ENCODE measurements at places on chromosomes 7 and 10.

GRCh38 chr7:118152149-118152548 is 31.8 kb upstream of the LSM8 start:
- peak; percentile 29 for DNase-seq

DNA sequence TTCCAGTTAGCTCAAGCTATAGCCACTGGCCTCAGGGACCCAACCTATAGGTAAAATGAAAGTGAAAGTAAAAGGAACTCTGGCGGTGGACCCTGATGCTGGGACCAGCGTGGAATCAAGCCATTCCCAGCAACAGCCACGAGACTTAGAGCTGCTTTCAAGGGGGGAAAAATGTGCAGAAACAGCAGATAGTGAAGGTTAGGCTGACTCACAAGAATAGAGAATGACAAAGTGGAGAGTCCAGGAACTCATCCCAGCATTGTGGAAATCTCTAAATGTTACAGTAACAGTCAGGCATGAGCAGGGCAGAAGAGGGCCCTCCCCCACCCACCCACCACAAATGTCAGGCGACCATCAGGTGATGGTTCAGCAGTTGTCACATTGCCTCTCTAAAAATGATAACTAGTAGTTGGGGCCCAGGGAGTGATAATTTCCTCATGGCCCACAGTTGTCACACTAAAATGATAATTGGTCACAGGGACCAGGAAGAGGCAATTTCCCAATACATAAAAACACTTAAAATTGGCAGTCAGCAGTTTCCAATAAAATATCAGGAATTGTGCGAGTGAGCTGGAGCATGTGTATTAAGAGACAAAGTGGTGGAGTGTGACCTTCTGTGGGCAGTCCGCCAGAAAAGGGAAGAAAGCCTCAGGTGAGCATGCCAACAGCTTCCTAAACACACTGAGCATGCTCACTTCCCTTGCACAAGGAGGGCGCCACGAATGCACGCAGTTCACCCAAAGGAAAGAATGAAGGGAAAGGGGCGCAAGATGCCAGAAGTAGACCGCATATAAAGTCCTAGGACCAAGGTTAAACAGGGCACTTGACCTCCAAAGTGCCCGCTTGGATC is 129.8 kb upstream of the PPP1R3A start:
- peak; percentile 6 for DNase-seq

- no peak for DNase-seq
These were observed 15.4 kb upstream of the SDK1 start for GRCh38 chr7:3285652-3286051.

DNA sequence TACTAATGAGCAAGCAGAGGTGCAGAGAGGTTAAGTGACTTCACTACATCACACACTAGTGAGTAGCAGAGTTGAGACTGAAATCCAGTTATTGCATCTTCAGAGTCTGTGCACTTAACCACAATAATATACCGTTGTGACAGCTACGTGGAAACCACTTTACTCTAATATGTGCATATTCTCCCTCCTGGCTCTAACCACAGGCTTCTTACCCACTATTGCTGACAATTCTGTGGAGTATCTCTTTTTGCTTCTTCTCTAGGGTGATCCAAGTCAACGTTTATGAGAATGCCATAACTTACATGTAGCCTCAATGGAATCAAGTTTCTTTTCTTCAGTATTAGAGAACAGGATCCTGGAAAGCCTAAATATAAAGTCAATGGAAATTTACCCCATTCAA is 64.2 kb upstream of the MEOX2 start:
- DNase-seq: no peak

DNA sequence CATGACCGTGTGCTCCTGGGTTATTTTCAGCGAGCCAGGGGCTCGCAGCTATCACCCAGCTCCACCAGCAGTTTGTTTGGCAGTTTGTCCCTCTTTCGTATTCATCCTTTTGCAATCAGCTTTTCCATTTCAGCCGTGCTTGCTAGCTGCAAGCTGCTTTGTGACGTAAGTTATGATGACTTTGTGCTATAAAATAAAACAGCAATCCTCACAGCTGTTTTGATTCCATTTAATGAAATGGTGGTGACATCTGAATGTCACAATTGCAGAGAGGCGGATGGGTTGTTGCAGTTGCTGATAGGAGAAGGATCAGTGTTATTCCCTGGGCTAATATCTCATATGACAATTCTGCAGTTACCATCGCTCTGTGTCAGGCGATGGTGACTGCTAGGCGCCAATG is 251.7 kb downstream of the SNX10 start:
- DNase-seq: no peak

DNA sequence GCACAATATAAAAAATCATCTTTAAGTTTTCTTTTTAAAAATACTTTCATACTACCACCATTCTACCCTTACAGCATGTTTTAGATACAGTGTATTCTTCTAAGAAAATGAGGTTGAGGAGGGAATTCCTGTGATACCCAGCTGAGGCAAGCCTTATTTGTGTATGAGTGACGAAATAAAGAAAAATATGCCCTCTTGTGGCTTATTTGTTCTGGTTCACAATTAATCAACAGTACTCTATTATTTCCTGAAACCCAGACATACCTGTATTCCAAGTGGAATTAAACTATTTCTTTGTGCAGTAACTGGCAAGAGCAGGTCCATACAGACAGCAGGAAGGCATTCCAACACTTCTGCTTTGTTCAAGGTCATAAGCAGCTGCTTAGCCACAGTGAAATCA is 4.5 kb upstream of the SEMA3D start:
- DNase-seq: no peak

DNA sequence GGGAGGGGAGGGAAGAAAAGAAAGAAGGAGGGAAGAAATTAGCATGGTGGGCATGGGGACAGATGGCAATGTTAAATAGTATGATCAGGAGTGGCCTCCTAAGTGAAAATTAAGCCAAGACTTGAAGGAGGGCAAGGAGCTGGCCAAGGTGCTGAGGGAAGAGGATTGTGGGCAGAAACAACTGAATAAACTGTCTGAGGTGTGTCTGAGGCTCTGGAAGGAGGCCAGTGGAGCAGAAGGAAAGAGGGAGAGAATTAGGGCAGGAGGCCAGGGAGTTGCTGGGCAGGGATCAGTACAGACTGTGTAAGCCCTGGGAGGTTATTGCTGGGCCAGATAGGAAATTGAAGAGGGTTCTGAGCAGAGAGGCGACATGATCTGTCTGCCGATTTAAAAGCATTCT is 40.6 kb upstream of the VKORC1L1 start:
- DNase-seq: no peak

- DNase-seq: no peak
These were observed 19.4 kb upstream of the PDGFA start for GRCh38 chr7:538764-539685.

GRCh38 chr10:25157650-25158049 is 17.2 kb upstream of the GPR158 start:
- no peak for DNase-seq

DNA sequence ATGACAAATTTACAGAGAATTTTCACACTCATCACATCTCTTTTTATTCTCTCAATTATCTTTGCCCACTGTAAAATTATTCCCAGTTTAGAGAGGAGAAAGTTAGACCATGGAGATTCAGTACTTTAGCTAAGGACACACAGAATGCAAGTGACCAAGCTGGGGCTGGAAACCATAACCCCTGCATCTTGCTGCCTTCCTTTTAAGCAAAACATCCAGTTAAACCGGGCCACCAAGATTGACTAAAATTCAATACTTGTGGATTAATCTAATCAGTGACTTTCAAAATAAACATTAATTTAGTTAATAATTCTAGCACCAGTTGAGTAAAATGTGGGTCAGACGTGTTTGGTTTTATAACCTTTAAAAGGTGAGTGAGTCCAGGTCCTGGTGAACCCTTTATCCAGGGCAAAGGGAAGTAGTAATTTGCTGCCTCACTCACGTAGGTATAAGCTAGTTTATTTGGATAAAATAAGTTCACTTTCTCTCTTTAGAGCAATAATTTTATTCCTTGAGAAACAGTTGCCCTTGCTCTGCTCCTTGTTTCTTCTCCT is 1.9 kb upstream of the CYP2C8 start:
- no peak for DNase-seq

DNA sequence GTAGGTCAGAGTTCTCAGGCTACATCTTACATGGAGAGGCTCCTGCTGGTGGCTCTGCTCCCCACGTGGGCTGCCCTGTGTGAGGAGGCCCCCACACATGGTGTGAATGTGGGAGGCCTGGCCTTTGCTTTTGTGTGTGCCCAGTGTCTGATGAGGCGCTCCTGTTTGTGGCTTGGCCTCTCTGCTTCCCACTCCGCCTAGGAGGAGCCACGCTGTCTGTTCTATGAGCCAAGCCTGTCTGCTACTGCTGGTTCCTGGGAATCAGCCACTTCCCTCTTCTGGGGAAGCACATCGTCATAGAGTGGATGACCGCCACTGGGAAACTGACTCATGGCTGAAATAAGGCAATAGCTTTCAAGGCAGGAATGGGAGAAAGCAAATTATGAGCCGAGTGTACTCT is 87.1 kb downstream of the CYP26A1 start:
- DNase-seq: no peak

DNA sequence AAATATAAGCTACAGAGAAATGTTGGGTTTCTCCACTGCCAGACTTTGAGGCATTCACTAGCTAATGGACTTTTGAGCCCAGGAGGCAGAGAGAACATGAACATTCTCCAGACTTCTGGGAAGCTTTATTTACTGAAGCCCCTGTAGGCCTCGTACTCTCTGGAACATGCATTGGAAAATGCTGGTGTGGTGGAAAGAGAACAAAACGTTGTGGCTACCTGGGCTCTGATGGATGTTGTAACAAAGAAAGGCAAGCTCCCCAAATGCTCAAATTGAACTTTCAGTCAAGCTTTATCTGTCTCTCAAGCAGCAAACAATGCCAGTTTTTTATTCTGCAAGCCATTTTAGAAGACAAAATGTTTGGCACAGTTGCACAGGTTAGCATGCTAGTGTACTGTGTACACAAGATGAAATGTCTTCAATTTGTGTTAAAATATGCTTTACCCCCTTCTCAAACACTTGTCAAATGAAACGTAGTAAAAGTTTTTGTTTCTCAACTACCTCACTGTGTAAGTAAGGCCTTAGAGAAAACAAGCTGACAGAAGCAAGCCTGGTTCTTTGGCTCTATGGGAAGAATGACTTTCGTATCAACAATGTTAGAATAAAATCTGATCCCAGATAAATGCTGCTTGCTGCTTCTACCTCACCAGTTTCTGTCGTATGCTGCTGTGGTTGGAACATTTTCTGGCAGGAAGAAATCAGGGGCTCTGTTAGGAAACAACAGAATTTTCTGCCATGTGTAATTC is 71.0 kb upstream of the CC2D2B start:
- no peak for DNase-seq

- DNase-seq: no peak
These were observed at the start of gene GPR26 for GRCh38 chr10:123666318-123667236. Gene GPR26 (plus strand): TSS chr10:123666355. CDS start chr10:123666408, 53 bp downstream.

DNA sequence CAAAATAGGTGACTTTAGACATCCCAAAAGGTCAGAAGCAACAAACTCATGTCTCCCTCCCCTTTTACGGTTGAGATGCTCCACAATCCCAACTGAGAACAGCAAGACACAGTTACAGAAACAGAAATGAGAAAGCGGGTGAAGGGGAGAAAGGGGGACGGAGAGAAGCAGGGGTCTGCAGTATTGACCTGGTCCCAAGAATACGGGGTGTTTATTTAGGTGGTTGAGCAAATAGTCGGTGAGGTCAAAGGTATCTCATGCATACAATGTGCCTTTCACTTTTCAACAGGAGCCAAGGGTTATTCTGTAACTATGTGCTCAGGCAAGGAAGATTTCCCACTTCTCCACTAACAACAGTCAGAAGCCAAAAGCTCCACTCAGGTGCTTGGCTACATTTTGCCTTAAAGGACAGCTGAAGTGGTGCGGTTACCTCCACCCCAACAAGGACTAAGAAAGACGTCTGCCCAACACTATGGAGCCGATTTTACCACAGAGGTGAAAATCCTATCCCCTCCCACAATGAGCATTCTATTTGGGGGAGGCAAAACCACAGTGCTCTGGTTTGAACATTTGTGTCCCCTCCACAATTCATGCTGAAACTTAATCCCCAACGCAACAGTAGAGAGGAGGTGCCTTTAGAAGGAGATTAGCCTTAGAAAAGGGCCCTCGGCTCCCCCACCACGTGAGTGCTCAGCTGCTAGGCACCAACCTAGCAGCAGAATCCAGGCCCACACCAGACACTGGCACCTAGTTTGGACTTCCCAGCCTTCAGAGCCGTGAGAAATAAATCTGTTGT is 77.9 kb downstream of the PARD3 start:
- no peak for DNase-seq

- no peak for DNase-seq
These were observed 76.1 kb upstream of the LYZL2 start for GRCh38 chr10:30705625-30706149.

DNA sequence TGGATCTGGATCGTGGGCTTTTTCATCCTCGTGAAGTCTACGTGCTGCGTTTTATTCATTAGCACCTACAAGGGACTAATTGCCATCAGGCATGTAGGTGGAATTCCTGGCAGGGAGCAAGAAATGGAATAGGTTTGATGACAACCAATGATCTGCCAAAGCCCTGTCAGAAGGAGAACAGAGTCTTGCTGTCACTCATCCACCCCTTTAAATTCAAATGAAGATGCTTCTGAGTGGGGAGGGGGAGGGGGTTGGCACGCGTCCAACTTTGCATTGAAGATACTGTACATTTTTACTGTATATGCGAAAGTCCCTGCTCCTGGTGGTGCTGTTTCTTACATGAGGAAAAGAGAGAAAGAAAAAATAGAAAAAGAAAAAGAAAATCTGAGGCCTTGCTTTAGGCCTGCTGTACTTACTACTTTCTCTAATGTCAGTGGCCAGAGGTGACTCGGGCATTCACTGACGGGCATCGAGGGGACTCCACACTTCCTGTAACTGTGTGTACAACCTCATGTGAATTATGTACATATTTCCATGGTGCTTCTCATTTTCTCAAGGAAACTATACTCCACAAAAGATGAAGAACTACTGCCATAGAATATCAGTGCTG is 569.1 kb downstream of the INHBA start:
- DNase-seq: no peak

- DNase-seq: no peak
These were observed 67.5 kb downstream of the PWWP2B start for GRCh38 chr10:132464256-132465192.

DNA sequence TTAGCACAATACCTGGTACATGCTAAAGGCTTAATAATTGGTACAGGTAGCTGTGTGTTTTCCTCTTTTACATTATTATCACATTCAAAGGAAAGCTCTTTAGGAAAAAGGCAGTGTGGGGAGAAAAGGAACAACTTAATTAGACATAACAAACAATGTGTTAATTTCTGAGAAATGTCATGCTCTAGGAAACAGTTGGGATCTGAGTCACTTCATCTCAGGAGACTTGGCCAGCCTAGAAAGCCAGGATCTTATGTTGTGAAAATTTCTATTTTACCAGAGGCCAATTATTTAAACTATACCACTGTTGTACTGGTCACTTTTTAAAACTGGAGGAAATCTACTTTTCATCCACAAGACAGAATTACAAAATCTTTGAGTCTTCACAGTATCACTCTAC is 39.6 kb downstream of the ARMH3 start:
- no peak for DNase-seq

DNA sequence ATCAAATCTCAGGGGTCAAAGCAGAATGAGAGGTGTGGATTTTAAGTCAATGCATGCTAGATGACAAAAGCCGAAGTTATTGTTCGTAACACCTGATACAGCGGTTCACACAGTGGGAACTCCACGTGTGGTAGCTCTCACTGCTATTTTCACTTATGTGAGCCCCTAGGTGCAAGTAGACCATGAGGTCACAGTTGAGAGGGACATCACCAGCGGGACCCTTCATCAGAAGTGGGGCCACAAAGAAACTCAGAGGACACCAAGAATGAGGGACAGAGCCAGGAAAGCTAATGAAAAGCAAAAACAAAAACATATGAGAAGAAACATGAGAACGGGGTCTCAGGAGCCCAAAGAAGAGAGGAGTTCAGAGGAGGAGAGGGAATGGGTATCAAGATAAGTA is 63.5 kb downstream of the ADAM12 start:
- no peak for DNase-seq

All from foreskin melanocyte (primary cell).